Fibroblast of skin of left quadriceps (primary cell): ENCODE measurements at places on chromosomes 2 and 18.

GRCh38 chr2:120020554-120020953 lies 7.7 kb downstream of the EPB41L5 start:
- no peak for DNase-seq

GRCh38 chr18:47168913-47169312 lies 7.3 kb downstream of the IER3IP1 start:
- no peak for DNase-seq

GRCh38 chr2:19363474-19363778 lies 5.0 kb upstream of the OSR1 start:
- no peak for DNase-seq

- no peak for DNase-seq
These were observed 46.3 kb downstream of the MYO7B start for GRCh38 chr2:127581516-127582490.

- DNase-seq: no peak
These were observed 232.7 kb upstream of the SMAD2 start for GRCh38 chr18:48162956-48163737.

DNA sequence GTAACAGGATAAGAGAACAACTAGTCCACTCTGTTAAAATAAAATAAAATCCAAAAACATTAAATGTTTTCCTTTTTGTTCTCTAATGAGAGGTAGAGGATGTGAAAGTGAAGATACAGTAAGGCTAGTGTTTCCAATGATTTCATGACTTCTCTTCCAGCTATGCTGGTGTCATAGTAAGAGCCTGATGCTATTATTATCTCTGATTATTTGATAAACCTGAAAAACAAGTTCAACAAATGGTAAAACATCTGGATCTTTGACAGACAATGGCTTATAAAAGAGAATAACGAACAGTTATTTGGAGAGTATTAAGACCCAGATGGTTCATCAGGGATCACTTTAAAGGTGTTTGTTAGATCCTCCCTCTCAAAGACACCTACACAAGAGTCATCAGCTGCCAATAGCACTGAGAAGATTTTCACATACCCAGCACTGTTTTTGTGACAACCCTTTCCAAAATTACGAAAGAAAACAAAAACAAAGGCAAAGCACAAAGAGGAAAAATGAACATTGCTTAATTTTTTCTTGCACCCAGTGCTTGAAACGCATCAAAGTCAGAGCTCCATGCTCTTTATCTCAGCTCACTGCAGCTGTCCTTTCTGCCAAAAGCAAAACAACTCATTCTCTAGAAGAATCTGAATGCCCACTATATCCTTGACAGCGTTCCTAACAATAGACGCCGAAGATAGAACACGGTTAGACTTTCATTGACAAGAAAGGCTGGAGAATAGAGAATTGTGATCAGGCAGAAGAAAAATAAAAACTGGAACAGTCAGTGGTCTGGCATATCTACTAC lies 168.6 kb downstream of the SLC8A1 start:
- DNase-seq: no peak

- no peak for DNase-seq
These were observed 73.8 kb downstream of the RTP5 start for GRCh38 chr2:241943209-241943850.

DNA sequence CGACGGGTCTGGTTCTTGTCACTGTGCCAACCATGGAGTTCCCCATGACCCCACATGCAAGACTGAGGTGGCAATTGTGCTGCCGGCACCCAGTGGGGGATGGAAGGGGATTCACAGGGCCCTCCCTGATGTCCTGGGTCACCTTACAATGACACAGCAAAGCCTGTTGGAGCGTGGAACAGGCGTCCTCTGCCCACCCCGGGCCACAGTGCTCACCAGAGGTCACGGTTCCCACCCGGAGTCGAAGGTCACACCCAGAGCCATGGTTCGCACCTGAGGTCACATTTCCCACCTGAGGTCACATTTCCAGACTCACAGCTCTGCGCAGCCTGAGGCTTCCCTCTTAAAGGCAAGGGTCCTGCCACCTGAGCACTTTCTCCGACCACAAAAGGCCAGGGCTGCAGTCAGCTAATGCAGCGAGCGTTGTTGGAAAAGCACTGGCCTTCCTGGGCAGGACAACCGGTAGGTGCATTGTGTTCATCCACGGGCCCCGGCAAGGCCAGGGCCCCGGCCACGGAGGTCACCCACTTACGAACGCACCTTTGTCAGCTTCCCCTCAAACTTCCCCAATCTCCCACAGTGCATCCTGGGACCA lies 24.0 kb downstream of the KIF1A start:
- no peak for DNase-seq
